Stimulated activated CD8-positive, alpha-beta memory T cell treated with anti-CD3 and anti-CD28 coated beads, Interleukin-7, amount 100 ng/mL, for 4 hours (primary cell): ENCODE measurements at places on chromosomes 4 and X.

DNA sequence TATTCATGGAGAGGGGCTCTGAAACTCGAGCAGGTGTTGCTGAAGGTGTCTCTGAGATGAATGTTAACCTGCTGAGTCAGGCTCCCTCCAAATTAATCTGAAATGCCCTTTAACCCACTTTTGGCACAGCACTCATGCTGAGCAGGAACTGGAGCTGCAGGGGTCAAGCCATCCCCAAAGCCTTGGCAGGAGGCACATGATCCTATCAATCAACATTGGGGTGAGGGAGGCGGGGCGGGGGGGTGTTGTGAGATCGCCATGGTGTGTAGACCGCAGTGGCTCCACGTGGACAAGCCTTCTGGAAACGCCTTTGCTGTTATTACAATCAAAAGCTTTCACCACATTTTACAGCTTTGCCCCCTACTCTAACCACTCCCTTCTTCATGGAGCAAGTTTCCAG lies 16.5 kb downstream of the ENPP6 start:
- DNase-seq, result no peak

DNA sequence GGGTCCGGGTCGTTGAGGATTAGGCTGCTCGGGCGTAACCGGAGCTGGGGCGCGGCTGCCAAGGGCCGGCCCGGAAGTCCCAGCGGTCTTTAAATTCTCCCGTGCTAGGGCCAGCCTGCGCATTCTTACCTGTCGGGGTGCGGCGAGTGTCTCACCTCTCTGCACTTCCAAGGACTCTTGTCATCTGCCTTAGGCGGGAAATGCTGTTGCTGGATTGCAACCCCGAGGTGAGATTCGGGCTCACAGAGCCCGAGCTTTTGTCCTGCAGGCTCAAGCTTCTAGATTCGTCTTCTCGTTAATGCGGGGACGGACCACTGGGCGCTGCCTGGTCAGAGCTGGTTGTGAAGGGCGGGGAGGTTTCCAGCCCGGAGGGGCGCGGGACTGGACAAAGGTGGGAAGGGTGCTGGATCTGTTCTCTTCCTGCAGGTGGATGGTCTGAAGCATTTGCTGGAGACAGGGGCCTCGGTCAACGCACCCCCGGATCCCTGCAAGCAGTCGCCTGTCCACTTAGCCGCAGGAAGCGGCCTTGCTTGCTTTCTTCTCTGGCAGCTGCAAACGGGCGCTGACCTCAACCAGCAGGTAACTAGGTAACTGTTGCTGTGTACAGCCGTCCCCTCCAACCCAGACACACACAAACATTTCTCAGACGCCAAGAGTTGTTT lies at the start of gene ANKRD37:
ANKRD37 (plus strand) TSS at position 118 of the 662 bp plus-strand sequence; CDS start at position 201, 83 bp downstream.
- no peak for DNase-seq

DNA sequence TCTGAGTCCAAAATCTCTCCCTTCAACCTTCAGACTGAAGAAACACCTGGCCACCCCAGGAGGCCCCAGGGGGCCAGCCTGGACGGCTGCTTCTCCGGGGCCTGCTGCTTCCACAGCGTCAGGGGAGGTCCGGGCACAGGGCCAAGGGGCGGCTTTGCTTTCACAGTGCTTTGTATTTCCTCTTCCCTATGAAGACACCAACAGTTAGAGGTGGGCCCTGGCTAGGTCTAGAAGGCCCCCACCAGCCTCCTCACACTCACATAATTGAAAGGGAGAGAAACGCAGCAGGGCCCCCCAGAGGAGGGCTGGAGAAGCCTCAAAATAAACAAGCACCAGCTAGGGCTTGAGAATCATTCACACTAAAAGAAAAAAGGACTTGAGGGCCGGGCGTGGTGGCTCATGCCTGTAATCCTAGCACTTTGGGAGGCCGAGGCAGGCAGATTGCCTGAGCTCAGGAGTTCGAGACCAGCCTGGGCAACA lies 17.8 kb downstream of the SCD5 start:
- DNase-seq, result no peak

DNA sequence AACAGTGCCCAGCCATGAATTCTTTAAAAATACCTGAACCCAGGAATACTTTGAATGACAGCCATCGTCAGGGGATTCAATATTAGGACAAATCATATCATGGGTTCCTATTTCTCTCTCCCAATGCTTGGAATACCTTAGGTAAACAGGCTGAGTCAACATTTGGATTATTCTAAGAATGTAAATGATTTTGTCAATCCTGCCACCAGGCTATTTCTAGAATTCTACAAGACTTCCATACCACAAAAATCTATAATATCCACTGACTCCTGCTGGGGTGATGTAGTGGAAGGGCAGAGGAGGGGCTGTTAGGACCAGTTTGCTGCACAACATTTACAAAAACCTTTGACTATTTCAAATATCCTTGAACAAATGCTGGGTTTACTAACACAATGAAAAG lies 65.2 kb downstream of the IGFBP7 start:
- DNase-seq, result no peak

DNA sequence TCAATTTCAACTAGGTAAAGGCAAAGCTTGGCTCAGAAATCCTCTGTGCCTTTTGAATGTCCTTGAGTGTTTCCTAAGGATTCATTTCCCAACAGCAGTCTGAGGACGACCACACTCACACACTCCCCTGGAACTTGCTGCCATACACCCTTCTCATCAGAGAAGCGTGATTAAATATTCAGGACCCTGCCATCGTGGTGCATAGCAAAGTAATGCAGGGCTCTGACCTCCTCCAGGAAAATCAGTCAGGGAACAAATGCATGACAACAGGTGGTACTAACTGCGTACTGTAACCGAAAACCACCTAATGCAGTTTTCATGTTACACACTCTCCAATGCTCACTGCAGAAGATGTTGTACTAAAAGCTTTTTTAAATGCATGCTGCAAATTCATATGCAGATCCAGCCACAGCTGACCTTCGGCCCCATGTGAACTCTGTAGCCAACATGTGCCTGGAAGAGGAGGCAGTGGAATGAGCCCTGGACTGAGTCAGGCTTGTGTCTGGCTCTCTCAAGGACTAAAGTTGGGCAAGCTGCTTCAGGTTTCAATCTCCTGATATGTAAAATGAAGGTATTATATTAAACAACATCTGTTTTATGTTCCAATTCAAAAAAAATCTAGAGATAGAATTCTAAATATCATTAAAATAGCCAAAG lies 238.3 kb downstream of the KCNIP4 start:
- no peak for DNase-seq

- no peak for DNase-seq
Observed at GRCh38 chr4:151442002-151442401, 33.0 kb downstream of the FHIP1A start.

DNA sequence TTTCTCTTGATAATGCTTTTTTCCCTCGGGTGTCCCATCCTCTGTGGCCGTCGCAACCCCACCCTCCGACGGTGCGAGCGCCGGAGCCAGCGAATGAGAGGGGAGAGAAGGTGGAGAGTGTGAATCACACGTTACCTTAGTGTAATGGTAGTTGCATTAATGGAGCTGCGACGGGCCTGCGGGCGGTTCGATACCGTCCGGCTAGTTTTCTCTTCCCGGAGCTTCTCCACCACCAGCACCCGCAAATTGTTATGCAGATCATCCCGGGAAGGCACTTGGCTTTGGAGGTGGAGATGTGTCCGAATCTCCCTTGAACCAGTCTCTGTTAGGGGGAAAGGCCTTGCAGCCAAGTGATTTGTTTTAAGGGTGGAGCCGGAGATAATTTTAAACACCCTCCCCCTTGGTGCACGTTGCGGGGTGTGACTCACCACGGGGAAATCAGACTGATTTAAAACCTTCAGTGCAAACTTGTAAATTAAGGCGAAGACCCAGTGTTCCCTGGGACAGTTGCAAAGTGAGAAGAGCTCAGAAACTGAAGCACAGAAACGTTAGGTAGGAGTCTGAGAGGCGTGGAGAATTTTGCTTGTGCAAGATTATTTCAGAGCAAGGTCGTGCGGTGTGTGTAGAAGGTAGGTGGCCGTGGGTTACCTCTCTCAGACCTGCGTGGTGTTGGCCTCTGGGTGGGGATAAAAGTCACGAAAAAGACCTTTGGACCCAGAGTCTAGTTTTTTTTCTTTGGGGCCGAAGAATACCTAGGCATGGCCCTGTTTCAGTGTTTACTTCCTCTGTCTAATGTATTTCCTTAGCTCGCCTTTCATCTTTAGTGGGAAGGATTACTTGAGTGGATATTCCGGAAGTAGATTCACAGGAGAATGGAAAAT lies 1.3 kb downstream of the AFF1 start:
- peak; percentile 71 for DNase-seq

- DNase-seq, result no peak
Observed at GRCh38 chr4:94525993-94526728, 74.4 kb downstream of the PDLIM5 start.

GRCh38 chr4:180993244-180993836 lies 1249.9 kb upstream of the TENM3 start:
- DNase-seq, result no peak

GRCh38 chr4:120144634-120145033 lies 78.0 kb upstream of the MAD2L1 start:
- DNase-seq, result no peak

GRCh38 chr4:3501126-3501824 lies 30.9 kb downstream of the LRPAP1 start:
- DNase-seq, result no peak

- DNase-seq, result no peak
Observed at GRCh38 chr4:43485196-43485595, 592.7 kb downstream of the GRXCR1 start.

- DNase-seq, result no peak
Observed at GRCh38 chr4:151689211-151689991, 71.4 kb downstream of the GATB start.

- DNase-seq, result no peak
Observed at GRCh38 chr4:53040459-53040815, 178.3 kb downstream of the RASL11B start.

DNA sequence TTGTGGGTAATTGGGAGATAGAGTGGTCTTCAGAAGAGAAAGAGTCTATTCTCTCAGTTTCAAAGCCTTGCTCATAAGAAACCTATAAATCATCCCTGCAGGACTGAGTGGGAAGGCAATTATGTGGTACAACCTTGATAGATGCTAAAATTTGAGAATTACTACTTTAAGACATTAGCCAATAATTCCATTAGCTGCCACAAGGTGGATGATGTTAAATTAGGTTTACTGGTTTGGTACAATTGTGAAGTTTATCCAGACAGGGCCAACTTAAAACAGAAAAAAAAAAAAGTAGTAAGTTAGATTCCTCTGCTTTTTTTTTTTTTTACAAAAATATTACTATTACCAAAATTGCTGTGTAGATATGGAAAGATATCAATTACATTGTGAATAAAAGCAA lies 73.2 kb upstream of the AMOT start:
- no peak for DNase-seq

DNA sequence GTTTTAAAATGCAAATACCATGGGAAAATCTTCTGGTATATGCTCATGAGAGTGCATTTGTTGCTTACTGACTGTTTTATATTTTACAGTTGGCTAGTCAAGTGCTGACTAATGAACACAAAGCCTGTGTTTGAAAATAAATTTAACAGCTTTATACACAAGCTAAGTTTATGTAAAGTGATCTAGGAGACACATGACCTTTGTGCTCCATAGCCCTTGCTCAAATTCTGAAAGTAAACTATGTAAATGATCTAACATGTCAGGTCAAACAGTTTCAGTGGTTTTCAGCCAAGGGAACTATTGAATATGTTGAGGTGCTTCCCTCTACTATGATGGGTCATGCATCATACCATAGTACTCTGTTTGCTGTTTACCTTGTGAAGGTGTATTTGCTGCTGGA lies 36.7 kb downstream of the DIAPH2 start:
- DNase-seq, result no peak

DNA sequence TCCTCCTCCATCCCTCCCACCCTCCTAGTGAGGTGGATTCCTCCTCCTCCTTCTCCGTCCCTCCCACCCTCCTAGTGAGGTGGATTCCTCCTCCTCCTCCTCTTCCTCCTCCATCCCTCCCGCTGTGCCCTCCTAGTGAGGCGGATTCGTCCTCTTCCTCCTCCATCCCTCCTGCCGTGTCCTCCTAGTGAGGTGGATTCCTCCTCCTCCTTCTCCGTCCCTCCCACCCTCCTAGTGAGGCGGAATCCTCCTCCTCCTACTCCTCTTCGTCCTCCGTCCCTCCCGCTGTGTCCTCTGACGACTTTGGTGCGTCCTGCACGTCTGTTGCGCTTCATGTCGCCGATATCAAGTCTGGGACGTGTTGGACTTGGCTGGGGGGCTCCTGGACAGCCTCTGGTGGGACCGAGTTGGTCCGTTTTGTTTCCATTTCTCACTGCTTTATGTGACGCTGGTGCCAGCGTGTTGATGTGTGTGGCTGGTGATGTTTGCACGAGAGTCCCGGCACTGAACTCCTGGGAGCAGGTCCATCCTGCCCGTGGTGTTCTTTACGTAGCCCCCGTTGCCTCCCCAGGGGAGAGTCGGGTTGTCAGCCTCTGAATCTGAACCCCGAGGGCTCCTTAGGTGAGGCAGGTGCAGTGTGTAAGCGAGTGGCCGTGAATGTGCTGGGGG lies 5.4 kb downstream of the AKAP17A start:
- no peak for DNase-seq

DNA sequence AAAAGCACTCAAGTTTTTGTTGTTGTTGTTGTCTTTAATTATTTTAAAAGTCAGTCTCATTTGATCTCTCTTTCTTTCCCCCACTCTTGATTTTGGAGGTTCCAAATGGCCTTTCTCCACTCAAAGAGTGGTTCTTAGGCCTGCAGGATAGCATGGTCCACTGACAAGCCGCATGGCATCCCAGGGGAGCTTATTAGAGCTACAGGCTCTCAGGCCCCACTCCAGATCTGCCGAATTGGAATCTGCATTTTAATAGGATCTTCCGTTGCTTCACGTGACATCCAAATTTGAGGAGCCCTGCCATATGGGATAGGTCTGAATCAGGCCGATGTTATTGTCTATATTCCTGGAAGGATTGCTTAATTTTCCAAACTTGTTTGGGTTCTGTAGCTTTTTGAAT lies 72.1 kb downstream of the CPE start:
- no peak for DNase-seq

GRCh38 chrX:65575022-65575421 lies 40.4 kb upstream of the LAS1L start:
- DNase-seq, result no peak

- no peak for DNase-seq
Observed at GRCh38 chrX:50470103-50471031, at the start of gene DGKK. TSS of gene DGKK (minus strand) at chrX:50470825. CDS start at chrX:50470678, 147 bp downstream.

- no peak for DNase-seq
Observed at GRCh38 chr4:94516067-94516466, 64.3 kb downstream of the PDLIM5 start.

DNA sequence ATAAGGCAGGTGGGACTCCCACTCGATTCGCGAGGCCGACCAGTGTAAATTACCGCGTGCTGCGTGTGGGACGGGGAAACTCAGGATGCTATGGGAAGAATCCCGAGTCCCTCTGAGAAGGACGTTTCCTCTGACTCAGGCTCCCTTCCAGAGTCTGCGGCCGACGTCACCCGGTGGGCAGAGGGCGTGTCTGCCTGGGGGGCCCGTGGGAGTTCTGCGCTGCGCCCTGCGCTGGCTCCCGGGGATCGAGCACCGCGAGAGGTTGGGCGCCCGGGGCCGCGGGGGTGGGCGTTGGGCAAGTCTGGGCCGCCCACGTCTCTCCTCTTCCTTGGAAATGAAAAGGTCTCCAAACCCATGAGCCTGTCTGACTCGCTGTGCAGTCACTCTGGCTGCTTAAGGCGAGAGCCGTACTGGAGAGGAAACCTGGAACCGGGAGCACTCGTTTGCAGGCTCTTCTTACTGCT lies 568 bp downstream of the NIPAL1 start:
- DNase-seq, result peak; percentile 57
